ENCODE measurements at places on chromosomes 7 and 10.

DNA sequence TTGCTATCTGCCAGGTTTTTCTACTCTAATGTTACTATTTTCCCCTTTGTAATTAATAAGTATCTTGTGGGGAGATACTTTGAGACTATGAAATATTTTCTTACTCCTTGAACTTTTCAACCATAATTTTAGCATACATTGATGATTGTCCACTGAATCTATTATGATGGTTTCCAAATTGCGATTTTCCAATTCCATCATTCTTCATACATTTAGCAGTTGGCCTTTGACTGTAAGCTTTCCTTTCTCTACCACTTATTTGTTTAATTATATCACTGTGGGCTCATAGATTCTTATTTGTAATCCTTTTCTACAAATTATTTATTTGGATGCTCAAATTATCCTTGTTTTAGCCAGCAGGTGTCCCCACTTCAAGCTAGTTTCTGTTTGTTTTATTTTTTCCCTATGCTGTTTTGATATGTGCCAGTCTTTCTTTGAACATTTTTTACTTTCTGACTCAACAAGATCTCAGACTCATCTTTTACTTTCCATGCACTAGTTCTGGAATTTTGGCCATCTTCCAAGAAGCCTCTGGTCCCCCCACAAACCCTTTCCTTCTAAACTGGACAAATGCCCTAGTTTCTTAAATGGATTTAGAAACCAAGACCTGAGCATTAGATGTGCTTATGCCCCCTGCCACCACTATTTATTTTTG lies 11.4 kb upstream of the MRPS16 start:
- DNase-seq, result no peak

DNA sequence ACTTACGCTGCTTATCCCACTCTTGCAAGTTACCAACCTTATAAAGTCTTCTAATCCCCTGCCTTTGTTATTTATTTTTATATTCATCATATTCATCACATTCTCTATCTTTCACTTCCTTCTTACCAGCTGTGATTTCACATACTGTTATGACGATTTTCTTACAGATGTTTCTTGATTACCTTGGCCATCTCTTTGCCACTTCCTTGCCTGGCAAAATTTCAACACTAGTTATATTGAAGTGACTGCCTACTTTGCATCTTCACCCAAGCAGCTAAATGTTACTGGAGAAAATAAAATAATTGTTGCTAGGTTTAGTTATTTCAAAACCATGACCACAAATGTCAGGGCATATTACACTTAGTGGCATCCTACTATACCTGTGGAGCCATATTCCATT lies 8.8 kb upstream of the STEAP4 start:
- DNase-seq, result no peak

DNA sequence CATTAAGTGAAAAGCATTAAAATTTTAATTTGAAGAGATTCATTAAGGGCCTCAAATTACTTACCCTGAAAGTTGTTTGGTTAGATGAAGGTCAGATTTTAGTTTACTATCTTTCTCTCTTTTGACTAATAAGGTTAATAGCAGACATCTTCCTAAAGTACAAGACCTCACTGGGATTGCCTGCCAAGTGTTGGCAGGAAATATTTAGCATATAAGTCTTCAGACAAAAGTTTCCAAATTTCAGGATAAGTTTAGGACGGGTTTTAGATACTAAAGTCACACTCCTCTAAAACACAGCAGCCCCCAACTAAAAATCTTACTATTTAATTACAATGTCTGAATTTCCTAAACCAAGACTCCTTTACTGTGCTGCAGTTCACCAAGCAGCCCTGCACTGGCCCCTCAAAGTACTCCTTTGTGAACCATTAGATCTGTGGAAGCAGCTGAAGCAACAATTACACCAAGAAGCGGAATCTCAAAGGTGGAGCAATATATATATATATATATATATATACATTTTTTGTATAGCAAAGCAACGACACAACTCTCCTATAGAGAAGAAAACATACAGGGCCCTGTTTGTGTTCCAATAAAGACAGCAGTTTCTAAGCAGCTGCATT lies 91.2 kb upstream of the KCNIP2 start:
- DNase-seq, result no peak

GRCh38 chr10:87508837-87509236 lies 4.1 kb downstream of the MINPP1 start:
- no peak for DNase-seq

DNA sequence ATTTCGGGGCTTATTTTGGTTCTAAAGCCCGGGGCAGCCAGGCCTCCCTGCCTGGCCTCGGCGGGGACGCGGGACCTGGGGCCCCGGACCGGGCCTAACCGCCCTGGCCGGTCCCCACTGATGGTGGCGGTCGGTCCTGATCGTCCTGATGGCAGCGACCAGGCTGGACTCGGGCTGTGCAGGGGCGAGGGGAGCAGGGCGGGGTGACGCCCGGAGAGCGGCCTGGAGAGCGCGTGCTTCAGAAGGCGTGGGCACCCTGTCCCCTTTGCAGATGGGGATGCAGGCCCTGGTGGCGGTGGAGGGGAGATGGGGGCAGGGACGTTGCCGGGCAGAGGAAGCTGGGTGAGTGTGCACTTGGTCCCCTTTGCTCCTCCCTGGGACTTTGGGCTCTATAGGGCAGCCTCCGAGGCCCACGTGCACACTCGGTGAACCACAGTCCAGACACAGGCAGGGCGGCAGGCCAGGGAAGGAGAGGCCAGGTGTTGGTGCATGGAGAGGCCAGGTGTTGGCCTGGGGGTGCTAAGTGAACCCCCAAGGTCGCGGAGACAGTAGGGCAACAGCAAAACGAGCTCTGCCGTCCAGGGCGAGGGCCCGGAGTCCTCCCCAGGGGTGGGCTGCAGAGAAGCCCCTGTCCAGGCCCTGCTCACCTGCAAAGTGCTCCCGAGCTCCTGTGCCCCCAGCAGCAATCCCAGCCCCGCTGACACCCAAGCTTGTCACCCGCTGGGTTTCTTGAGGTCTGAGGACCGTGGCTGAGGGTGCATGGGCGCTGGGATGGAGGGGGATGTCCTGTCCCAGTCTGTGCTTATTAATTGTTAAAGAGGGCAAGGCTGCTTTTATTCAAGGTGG lies 42.4 kb upstream of the FAM20C start:
- no peak for DNase-seq

DNA sequence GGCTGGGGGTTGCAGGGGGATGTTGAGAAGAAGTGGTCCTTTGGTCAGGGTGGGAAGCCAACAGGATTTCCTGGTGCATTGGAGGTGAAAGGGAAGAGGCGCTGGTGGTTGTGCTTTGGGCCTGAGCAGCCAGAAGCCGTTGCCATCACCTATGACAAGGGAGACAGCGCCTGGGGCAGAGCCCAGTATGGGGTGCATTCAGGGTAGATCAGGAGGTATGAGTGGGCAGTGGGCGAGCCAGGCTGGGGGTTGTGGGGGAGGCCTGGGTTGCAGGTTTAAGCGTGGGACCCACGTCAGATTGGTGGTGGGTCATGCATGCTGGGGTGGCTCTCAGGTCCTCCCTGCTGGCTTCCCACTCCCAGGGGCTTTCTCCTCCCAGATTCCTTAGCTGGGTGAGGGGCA lies 6.3 kb upstream of the PILRB start:
- DNase-seq, result no peak

GRCh38 chr7:7104314-7104698 lies 78.0 kb upstream of the C1GALT1 start:
- DNase-seq, result no peak

- no peak for DNase-seq
Measured at GRCh38 chr7:158252081-158252836, 335.4 kb downstream of the PTPRN2 start.

DNA sequence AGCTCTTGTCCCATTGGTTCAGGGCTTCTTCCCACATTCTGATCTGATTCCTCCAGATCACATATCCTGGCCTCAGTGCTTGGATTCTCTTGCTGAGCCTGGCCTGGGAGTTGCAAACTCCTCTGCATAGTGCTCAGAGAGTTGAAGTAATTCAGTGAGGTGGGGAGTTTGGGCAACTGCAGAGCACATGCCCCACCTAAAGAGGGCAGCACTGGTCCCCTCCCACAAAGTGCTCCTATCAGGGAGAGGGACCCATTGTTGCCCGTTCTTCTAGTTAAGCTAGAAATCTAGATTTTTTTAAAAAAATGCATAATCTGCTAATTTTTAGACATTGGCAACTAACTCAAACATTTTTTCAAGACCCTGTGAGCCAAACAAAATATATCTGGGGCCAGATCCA lies 45.1 kb downstream of the CHN2 start:
- DNase-seq, result no peak

- DNase-seq, result no peak
Measured at GRCh38 chr10:58661336-58661735, 148.7 kb downstream of the BICC1 start.

GRCh38 chr7:45384499-45384898 lies 189.7 kb upstream of the ADCY1 start:
- DNase-seq, result no peak

- DNase-seq, result no peak
Measured at GRCh38 chr10:112265745-112266144, 17.5 kb upstream of the TECTB start.

GRCh38 chr7:12570534-12571461 lies at the start of gene SCIN:
TSS of gene SCIN (plus strand) at chr7:12570720. CDS start at chr7:12570787, 67 bp downstream.
- peak; percentile 27 for DNase-seq

DNA sequence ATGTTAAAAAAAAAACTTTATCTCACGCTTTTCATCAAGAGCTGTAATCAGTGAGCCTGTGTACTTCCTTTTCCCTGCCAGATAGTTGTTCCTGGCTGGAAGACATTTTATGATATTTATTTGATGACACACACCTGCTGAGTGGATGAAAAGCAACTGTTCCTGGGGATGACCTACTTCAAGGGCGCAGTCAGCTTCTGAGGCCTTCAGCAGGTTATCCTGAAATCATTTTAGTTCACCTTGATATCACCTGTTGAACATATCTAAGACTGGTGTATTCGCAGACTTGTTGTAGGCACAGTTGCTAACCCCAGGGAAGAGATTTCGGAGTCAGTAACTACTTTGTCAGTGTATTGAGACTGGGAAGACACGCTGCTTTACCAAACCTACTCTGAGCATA lies 234.5 kb upstream of the TCF7L2 start:
- no peak for DNase-seq

DNA sequence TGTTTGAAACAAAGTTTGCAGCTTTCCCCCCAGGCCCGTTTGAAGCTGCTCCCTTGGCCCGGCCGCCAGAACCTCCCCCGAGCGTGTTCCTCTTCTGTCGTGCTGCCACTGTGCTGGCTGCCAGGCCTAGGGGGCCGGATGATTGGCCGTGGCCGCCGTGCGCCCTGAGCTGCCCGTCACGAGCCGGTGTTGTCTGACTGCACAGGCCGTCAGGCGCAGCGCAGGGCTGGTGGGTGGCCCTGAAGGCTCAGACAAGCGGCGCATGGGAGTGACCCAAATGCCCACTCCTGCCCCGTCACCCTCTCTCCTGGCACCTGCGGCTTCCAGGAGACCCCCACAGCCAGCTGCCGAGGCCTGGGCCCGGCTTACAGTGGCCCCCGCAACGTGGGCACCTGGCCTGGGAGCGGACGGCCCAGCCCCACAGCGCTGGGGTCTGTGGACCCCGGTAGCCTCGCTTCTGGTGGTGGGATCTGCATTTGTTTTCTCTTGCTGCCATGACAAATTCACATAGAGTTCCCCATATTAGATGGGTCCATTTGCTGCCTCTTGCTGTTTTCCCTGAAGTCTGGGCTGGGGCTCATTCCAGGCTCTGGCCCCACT lies 13.1 kb downstream of the JAKMIP3 start:
- DNase-seq, result no peak

DNA sequence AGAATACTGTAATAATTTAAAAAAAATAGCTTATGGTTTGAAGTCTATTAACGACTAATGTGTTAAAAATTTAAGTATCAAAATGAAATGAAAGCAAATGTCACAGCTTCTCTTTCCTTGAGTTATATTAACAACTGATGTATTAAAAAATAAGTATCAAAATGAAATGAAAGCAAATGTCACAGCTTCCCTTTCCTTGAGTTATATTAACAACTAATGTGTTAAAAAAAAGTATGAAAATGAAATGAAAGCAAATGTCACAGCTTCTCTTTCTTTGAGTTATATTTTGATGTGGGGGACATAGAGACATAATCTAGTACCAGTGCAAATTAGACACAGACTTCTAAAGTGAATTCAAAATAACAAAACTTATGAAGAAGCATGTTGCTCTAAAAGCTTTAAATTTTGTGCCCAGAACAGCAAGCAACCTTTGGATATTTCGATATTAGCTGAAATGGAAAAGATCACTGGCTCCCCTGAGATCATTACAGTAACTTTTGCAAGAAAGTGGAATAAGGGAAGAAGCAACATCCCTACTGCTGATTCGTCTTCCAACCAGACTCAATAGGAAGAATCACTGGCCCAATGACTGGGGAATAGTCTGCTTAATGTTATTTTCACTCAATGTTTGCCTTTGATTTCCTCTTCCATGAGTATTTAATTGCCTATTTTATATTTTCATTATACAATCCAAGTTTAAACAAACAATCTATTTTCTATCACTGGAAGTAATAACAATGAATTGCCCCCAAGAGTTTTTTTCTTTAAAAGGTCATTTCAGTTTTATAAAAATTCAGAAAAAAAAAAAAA lies 8.0 kb downstream of the SKAP2 start:
- no peak for DNase-seq

DNA sequence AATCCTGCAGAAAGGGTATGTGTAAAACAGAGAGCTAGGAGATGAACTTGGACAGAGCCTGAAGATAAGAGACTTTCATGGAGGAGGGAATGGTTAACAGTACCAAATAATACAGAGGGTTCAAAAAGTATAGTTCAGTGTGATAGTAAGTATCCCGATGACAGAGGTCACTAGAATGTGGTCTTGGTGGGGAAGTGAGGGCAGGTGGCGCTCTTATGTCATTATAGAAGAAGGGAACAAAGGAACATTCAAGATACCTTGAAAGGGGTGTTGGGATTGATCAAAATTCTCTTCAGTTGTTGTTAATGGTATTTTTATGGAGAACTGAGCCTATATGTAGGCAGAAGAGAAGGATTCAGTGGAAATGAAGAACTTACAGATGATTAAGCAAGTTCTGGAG lies 312.5 kb downstream of the SUGCT start:
- DNase-seq, result no peak

GRCh38 chr7:26987338-26987737 lies 108.5 kb downstream of the HOXA1 start:
- no peak for DNase-seq

DNA sequence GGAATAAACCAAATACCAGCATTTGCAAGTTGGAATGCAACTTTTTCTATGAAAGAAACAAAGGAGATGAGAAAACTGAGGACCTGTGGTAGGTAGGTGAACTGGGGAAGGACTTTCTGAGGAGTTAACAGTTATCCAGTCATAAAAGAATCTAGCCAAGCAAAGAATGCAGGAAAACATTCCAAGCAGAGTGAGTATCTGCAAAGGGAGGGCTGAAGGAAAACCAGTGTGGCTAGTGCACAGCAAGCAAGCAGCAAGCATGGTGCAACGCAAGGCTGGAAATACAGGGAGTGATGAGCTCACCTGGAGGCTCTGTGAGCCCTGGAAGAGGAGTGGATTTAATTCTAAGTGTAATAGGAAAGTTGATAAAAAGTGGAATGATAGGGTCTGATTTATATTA lies 44.0 kb downstream of the RTKN2 start:
- no peak for DNase-seq
